Smooth muscle cell of the pulmonary artery (primary cell): ENCODE measurements at places on chromosomes 16 and 17. TPM values are rescaled to one million over a fixed set of nuclear protein-coding genes. Genes with fewer than 3 reads are reported as not detected.

PIK3R5 gene
- total RNA-seq = 0.07 TPM in 1 of 2 replicates, not detected in the other

SLFN12 gene
- total RNA-seq = 17.0 and 35.8 TPM in 2 replicates

KRTAP4-4 gene
- not detected in 2 replicates for total RNA-seq

EFNB3 gene
- 0.10 and 0.39 TPM in 2 replicates for total RNA-seq

CBLN1 gene
- total RNA-seq = 0.03 TPM in 1 of 2 replicates, not detected in the other

SPN gene
- not detected in 2 replicates for total RNA-seq

GNPTG gene
- 54.5 and 67.9 TPM in 2 replicates for total RNA-seq

PHOSPHO1 gene
- total RNA-seq = 0.39 and 0.40 TPM in 2 replicates
